ENCODE measurements at places on chromosomes 3 and 15. TPM values are rescaled to one million over a fixed set of nuclear protein-coding genes. Genes with fewer than 3 reads are reported as not detected.

- DNase-seq = no peak
Measured at GRCh38 chr3:62356356-62356755, 17.0 kb downstream of the FEZF2 start.

DNA sequence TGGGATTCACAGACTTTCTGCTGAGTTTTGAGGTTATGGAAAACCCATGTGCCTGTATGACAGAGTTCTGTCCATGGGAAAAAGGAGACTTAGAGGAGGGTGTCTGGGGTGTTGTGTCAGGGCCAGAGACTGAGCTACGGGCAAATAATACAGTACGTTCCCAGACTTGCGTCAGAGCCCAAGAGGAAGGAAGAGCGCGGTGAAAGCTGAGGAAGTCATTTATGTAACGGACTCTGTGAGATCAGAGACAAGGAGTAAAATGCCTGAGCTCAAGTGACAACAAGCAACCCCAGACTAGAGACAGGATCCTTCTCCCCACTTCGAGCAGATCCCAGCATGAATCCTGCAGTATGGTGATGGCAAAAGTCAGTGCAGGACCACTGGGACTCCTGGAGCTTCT is 368.6 kb upstream of the MCTP2 start:
- DNase-seq = no peak

DNA sequence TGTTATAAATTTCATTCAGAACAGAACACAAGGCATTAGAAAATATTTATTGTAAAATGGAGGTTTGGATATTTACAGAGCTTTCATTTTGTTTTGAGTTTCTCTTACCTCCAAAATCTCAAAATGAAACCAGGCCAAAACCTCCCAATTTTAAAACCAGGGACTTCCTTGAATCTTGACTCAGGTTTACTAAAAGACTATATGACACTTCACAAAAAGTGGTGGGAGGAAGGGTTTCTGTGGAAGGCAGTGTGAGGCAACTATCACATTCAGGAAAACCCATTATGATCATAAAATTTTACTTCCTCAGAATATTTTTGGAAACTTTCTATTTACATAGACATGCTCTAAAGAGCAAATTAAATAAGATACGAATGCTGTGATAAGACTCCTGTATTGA is 205.8 kb upstream of the EOMES start:
- DNase-seq = no peak

GRCh38 chr15:73683777-73684580 is at the start of gene CD276:
Gene CD276, plus strand, starts transcription at chr15:73684383. Its CDS starts 15,257 bp downstream, at chr15:73699640.
- DNase-seq = no peak

GRCh38 chr15:67744331-67745072 is 80.8 kb upstream of the SKOR1 start:
- no peak for DNase-seq

The PCOLCE2 gene
- 136 TPM for total RNA-seq

DNA sequence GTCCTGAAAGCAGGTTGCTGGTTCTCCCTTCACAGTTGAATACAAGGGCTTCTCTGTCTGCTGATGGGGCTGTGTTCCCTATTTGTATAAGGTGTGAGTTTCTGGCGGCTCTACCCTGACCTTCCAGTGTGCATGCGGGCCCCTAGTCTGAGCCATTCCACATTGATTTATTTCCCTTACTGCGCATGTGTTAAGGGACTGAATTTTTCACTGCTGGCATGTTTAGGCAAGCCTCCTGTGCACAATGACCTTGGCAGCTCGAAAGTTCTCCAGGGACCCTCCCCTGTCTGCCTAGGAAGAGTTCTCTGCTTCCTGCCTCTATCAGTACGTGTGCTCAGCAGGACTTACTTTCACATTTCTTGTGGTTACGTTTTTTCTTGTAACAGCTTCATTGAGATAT is 11.4 kb downstream of the TRAK1 start:
- no peak for DNase-seq

DNA sequence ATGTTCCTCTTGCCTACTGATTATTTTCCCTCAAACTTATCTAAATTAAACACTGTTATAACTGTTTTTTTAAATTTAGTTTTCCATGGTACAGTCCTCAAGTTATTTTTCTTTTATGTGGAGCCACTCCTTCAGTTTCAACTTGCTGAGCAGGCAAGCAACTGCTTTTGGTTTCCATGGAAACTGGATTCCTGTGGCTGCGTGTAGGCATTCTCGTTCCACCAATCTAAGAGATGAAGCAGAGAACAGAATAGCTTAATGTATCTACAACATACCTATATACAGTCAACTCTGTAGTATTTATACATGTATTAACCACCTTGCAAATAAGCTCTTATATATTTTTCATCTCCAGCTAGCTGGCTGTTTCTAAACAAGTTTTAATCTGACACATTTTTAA is 25.8 kb upstream of the ANXA2 start:
- no peak for DNase-seq

GRCh38 chr3:111246967-111247760 is 175.5 kb downstream of the NECTIN3 start:
- no peak for DNase-seq

The TRIM42 gene
- not detected for total RNA-seq

The PLSCR5 gene
- total RNA-seq = not detected

The ITIH1 gene
- 0.98 TPM for total RNA-seq

The TMEM45A gene
- 46.4 TPM for total RNA-seq

DNA sequence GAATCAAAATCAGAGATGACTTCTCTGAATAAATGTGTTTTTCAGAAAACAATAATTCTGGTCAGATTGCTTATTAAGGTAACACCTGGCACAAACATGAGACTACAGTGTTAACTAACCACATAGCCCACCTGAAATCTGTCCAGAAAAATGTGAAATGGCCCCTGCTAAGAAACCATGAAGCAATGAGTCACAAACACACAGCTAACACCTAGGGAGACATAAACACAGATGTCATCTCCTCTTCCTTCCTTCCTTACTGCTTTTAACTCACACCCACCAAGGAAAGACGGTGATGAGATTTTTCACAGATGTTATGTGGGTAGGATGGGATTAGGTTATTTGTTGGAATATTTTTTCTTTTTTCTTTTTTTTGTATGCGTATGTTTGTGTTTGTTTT is 315.0 kb upstream of the STAC start:
- DNase-seq = no peak

The ALS2CL gene
- 134 TPM for total RNA-seq

The SCAANT1 gene
- total RNA-seq = not detected

The VIPR1 gene
- 9.3 TPM for total RNA-seq

DNA sequence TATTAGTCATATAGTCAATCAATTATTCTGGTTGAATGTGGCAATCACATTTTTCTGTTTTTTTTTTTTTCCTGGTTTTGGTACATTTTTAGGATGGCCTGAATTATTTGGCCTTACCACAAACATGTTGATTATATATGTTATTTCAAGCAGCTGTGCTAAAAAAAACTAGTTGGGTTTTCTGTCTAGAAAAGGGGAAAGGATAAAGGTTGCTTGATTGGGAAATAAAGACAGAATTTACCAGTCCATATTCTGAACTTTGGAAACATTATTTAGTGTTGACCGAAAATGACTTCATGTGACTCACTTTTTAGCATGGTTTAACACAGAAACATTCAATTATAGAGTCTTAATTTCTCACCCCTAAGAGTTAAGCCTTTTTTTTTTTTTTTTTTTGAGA is 8.1 kb downstream of the MORF4L1 start:
- DNase-seq = no peak

The P2RY13 gene
- total RNA-seq = 0.98 TPM

DNA sequence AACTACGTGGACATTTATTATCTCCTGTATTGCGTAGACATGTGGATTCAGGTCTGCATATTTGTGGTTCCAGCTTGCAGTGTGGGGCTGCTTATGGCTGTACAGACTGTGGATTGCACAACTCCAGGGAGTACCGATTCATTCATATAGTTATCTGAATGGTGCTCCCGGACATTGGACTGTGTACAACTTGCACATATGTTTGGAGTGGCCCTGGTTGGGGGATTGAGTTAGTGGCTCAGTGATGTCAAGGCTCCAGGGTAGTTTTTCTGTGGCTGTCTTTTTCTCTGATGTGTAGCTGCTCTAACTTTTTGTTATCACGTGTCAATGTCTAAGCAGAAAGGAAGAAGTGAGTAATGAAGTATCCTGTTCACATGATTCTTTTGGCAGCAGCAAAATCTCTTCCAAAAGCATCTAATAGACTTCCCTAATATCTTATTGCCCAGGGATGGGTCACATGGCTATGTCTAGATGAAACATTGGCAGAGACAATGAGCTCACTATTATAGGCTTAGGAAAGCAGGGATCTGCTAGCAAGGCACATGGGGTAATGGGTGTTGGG is 15.8 kb downstream of the ST3GAL6 start:
- DNase-seq = no peak

DNA sequence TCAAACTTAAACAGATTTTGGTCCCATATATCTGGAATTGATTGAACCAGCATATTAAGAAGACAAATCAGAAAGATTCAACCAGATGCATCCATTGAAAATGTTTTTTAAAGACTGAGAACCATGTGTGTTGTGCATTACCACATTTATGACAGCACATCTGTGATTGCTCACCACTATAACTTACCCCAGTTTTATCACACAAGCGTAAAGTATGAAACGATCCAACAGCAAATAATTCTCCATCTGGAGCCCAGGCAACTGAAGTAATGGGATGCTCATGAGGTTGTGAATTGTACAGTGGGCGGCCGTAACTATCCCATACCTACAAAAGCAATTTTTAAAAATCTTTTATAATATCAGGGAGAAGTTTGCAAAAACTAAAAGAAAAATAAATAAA is 43.2 kb downstream of the IFT80 start:
- DNase-seq = no peak

- DNase-seq = no peak
Measured at GRCh38 chr15:55897560-55898336, 95.7 kb downstream of the NEDD4 start.

- no peak for DNase-seq
Measured at GRCh38 chr3:155651489-155652218, 93.2 kb downstream of the PLCH1 start.

The ZNF80 gene
- total RNA-seq = 0.74 TPM

DNA sequence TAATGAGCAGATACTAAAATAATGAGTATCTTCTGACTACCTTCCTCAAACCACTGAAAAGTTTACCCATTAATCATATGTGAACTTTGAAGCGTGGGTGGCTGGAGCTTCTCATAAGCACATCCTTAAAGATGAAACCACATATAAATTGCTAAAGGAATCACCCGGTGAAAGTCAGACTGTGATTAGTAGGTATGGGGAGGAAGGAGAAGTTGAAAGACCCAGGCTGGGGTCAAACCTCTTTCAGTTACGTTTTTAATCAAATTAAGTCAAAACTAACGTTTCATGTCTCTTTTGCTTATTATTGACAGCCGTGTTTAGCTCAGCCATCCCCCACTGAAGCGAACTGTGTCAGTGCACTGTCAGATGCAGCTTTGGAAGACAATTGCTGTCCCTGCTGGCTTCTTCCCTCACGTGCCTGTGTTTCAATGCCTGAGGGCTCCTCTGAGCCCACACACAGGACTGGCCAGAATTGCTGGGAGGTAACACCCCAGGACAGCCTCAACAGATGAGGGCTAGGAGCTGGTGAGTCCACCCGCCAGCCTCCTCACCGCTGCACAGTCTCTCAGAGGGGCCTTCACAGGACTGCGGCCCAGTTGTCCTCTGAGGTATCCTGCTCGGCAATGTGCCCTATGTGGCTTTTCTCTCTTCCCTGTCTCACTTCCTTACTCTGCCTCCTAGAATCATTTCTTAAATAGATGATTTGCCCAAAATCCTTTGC is 29.3 kb upstream of the SH3BP5 start:
- DNase-seq = no peak

The BCHE gene
- 2.9 TPM for total RNA-seq

The HRH1 gene
- 9.3 TPM for total RNA-seq

- DNase-seq = no peak
Measured at GRCh38 chr3:170778240-170779217, 91.5 kb downstream of the RPL22L1 start.

DNA sequence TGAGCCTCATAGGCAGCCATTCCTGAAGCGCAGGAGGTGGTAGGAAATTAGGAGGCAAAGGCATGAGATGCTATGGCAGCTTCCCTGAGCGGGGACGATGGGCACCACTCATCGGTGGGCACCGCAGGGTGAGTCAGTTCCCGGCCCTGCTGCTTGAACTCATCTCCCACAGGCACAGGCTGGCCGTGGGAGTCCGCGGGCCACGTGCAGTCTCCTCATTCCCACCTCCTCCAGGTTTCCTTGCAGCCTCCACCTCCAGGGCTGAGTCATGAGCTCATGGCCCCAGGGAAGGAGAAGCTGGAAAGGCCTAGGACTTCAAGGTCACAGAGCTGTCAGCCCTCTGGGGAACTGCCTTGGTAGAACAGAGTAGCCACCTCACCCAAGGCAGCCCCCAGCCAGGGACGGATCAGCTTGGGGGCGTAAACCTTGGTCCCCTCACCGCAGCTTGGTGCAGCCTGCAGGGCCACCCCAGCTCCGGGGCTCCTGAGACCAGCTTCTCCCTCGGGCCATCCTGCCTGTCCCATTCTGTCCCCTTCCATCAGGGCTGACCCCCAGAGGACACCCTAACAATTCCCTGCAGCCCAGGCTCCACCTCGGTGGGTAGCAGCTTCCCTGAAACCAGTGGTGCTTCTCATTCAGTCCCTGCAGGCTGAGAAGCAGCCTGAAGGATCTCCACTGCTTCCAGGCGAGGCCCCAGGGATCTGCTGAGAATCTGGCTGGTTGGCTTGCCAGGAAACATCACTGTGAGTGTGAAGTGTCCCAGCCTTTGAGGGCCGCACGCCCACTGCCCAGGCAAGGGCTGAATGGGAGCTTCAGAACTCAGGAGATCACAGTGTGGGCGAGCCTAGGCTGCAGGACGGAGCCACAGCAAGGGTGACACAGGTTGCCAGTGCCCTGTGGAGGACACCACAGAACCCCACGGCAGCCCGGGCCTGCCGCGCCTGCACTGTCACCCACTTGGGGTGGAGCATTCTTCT is 150.7 kb upstream of the MEF2A start:
- DNase-seq = no peak

DNA sequence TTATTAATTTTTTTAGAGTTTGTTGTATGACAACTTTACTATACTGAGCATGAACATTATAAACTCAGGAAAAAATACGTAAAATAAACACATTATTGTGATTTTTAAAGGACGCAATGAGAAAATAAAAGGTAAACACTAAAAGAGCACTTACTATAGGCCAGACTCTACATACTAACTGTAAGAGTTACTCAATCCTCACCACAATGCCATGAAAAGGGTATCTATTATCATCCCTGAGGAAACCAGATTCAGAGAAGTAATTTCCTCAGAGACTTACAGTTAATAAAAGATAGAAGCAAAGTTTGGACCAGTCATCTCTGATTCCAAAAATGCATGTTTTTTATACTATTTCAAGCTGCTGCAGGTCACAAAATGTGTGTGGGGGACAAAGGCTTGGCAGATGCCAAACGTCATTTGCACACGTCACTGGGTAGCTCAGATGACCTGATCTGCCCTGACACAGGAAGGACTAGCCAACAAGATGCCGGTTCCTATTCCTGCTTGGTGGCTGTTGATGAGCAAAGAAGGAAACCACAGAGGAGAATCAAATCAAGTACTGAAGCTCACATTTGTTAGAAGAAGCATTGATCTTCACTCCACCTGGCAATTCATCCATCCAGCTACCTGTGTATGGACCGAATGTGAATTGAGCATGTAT is 42.3 kb downstream of the KLHL6 start:
- no peak for DNase-seq

The FRMD4B gene
- 53.5 TPM for total RNA-seq

- no peak for DNase-seq
Measured at GRCh38 chr15:78347586-78348543, 7.7 kb downstream of the CRABP1 start.

The HIGD2B gene
- not detected for total RNA-seq

- no peak for DNase-seq
Measured at GRCh38 chr3:15983232-15983631, 185.5 kb upstream of the ANKRD28 start.

Data from vagina (tissue), 2 donors.